Stimulated activated CD4-positive, alpha-beta T cell treated with anti-CD3 and anti-CD28 coated beads, TNF-alpha, amount 100 ng/mL, for 48 hours (primary cell): ENCODE measurements at places on chromosomes 6 and 20.

DNA sequence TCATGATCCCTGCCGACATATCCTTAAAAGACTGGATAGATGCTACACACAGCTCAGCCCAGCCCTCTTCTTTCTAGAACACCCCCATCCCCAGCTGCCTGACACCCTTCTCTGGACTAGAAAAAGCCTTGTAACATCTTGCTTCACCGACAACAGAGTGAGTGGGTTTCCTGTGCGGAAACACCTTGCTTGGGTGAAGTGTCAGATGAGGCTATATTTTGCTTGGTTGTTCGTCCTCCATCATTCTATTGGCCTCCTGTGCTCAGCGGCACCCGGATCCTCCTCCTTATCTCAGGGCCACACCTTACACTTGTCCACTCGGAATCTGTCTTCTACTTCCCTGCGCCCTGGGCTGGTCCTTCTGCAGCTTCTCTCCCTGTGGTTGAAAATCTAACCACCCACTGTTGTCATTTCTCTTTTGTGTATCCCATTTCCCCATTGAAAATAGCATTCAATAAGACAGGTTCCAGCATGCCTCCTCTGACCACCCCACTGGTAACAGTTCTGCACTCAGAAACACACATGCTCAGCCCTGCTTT lies 101.3 kb upstream of the MLN start:
- no peak for DNase-seq

DNA sequence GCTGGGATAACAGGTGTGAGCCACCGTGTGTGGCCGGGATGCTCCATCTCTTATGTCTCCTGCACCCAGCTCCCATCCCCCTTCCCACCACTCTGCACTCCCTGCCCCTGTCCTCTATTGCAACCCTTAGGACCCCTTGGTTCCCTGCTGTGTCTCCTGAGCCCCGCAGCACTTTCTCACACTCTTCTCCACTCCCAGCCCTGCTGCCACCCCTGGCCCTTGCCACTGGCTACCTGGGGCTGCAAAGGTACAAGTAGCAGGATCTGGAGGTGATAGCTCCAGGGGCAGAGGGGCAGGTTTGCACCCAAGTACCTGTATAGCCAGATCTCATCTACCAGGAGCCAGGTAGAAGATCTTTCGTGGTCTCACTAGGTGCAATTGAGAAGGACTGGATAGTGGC lies 6.6 kb upstream of the CPXM1 start:
- no peak for DNase-seq

DNA sequence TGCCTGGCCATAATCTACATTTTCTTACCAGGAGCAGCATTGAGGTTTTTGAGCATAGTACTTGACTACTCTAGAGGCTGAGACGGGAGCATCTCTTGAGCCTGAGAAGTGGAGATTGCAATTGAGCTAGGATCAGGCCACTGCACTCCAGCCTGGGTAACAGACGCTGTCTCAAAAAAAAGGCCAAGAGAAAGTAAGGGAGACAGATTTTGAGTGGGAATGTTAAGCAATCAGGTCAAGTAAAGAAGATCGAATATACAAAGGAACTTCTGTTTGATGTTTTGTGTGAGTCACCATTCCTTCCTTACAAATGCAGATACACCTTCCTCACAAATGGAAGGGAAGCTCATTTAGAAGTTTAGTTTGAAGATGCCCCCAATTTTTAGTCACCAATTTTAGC lies 4.4 kb downstream of the PNRC1 start:
- DNase-seq, result no peak

DNA sequence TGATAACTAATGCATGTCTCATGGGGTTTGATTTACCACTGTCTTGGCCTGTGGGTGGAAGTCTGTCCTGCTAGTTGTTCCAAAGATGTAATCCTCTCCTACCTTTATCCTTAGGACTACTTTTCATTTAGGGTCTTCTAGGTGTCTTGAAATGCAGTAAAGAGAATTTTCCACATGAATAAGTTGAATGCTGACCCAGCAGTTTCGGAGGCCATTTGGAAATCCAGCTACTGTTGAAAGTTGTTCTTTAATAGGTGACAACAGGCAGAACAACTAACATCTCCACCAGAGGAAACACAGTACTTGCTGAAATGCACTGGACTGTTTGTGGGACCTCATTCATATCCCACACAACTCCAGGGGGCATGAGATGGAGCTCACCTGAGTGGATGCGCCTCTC lies 478.1 kb downstream of the BTBD3 start:
- no peak for DNase-seq

DNA sequence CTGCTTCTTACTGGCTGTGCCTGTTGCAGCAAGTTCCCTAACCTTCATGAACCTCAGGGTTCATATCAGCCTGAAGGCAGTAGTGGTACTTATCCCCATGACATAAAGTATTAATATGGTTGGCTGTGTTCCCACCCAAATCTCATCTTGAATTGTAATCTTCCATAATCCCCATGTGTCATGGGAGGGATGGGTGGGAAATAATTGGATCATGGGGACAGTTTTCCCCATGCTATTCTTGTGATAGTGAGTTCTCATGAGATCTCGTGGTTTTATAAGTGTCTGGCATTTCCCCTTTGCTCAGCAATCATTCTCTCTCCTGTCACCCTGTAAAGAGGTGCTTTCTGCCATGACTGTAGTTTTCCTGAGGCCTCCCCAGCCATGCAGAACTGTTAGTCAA lies 61.8 kb downstream of the FAM229B start:
- no peak for DNase-seq

GRCh38 chr20:47642118-47642517 lies 140.4 kb downstream of the NCOA3 start:
- DNase-seq, result no peak

DNA sequence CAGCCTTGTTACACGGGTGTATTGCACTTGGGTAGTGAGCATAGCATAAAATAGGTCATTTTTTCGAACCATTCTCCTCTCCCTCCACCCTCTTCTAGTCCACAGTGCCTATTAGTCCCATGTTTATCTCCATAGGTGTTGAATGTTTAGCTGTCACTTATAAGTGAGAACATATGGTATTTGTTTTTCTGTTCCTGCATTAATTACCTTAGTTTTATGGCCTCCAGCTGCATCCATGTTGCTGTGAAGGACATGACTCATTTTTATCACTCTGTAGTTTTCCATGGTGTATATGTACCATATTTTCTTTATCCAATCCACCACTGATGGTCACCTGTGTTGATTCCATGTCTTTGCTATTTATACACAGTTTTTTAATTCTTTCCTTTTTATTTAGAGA lies 889.5 kb downstream of the EYS start:
- no peak for DNase-seq

GRCh38 chr20:1965520-1966351 lies 28.1 kb downstream of the PDYN start:
- DNase-seq, result peak; percentile 81

- no peak for DNase-seq
Observed at GRCh38 chr6:143545976-143546547, 34.5 kb upstream of the FUCA2 start.

DNA sequence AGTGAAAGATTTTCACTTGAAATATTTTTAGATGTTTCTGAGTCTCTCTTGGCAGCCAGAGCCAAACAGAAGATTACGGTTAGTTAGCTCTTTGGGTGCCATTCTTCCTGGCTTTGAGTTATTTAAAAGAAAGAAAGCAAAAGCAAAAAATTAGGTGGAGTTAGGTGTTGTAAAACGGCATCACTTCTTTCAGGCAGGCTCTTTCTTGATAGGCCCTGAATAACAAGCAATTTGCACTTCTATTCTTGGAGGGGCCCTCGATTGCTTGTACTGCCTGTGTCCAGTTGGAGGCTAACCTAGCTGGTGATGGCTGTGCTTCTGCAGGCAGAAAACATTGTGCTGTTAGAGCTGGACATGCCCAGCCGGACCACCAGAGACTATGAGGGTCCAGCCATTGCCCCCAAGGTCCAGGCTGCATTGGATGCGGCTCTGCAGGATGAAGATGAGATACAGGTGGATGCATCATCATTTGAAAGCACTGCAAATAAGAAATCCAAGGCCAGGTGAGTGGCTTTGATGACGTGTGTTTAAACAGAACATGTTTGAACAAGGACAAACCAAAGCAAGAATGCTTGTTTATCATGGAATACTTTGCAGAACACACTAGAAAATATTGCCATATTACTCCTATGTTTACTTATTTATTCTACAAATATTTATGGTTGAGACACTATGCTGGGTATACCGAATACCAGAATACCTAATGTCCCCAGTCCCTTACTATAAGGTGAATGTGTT lies 28.1 kb upstream of the ASXL1 start:
- DNase-seq, result no peak

DNA sequence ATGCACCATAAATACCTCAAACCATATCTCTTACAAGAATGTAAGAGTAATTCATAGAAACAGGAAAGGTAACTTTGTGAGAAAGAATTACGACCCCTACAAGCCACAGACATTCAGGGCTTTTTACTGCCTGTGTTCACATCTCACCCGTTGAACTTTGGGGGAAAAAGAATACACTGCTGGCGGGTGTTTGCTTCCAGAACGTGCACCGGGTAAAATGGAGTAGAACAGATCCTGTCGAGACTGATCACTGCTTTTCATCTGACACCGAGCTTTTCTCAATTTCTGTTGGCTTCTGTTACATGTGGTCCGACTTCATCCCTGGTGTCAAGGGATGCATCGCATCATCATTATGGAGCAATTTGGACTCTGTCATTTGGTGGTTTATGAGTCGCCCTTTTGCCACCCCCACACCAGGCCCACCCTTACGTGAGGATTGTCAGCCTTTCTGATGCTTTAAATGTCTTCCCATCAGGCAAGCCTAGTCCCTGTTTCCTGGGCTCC lies 219.2 kb upstream of the ZFP64 start:
- DNase-seq, result no peak

- no peak for DNase-seq
Observed at GRCh38 chr20:62529896-62530642, 54.3 kb upstream of the GATA5 start.

DNA sequence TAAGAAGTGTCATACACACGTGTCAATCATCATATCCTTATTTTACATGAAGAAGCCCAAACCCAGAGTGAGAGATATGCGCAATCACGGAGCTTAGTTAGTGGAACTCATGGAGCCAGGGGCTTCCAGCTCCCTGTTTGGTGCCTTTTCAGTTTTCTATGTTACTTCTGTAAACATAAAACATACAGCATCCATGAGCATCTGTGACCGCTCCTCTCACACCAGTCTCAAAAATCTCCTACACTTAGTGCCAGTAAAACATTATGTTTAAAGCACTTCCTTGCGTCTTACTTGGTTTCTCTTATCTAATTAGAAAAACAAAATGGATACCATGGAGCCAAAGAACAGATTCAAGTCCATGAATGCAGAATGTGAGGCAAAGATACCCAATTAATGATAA lies 240.4 kb downstream of the SLC35F1 start:
- DNase-seq, result no peak

- DNase-seq, result no peak
Observed at GRCh38 chr6:28811873-28812272, 111.9 kb downstream of the TRIM27 start.

DNA sequence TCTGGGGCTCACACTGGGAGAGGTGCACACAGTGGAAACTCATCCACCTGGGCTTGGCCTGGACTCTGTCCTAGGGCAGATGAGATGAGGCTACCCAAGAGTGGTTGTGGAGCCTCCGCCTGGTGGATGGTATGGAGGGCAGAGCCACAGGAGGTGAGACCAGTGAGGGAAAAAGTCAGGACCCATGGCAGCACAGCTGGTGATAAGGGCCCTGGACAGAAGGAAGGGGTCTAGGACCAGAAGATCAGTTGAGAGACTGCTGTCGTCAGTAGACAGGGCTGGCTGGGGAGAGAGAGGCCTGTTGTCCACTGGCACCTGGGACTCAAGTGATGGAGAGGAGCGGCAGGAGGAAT lies 29.8 kb downstream of the PLCG1 start:
- no peak for DNase-seq

GRCh38 chr6:108804956-108805355 lies 43.3 kb upstream of the ARMC2 start:
- DNase-seq, result no peak

DNA sequence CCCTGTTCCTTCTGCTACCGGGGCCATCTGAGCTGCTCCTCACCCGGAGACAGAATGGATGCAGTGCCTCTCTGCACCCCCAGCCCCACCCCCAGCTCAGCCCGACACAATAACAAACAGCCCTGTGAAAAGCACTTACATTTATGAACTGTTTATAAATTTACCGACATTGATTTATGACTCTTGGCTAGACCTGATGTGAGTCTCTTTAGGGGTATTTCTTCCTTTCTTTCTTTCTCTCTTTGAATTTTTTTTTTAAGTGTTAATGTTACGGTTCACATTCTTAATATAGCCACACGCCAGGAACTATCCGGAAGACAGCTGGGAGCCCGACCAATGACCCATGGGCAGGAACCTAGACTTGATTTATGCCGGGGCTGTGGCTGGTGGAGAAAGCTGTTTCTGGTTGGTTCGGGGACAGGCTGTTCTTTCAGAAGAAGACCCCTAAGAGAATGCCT lies 266.3 kb downstream of the CDC5L start:
- no peak for DNase-seq
